NCI-H510A treated with DMSO at 0.1 percent for 48 hours (cell line): ENCODE measurements at places on chromosomes 5 and 9.
A peak's percentile ranks its signal among the peaks of the same experiment; 100 is the strongest.

- DNase-seq = no peak
Measured at GRCh38 chr5:152487130-152487529, 82.1 kb upstream of the NMUR2 start.

- no peak for DNase-seq
Measured at GRCh38 chr9:99235069-99235468, 13.0 kb downstream of the SEC61B start.

- DNase-seq = no peak
Measured at GRCh38 chr9:116088396-116088795, 65.2 kb upstream of the PAPPA start.

DNA sequence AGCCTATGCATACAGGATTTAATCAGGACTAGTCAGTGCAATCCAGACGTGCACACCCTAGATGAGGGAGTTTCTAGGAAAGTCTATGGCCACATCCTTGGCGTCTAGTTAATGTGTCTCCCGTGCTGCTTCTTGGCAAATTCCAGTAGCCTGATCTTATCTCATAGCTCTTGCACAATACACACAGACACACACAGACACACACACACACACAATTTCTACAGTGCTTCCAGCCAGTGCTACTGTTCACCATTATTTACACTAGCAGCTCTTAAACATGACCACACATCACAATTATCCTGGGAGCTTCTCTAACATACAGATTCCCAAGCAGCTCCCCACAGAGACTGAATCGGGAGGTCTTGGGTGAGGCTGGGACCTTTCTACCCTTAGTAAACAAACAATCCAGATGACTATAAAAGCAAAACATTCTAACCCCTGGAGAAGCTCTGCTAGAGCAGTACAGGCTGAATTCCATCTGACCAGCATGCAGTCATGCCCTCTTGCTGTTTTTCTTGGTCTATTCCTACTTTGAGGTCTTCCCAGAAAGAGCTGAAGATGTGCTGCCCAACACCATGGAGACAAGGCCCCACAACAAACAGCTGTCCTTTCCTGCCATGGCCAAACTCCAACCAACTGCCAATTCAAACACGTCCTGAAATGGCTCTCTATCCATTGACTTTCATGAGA lies 236.6 kb downstream of the DEPDC1B start:
- DNase-seq = no peak

DNA sequence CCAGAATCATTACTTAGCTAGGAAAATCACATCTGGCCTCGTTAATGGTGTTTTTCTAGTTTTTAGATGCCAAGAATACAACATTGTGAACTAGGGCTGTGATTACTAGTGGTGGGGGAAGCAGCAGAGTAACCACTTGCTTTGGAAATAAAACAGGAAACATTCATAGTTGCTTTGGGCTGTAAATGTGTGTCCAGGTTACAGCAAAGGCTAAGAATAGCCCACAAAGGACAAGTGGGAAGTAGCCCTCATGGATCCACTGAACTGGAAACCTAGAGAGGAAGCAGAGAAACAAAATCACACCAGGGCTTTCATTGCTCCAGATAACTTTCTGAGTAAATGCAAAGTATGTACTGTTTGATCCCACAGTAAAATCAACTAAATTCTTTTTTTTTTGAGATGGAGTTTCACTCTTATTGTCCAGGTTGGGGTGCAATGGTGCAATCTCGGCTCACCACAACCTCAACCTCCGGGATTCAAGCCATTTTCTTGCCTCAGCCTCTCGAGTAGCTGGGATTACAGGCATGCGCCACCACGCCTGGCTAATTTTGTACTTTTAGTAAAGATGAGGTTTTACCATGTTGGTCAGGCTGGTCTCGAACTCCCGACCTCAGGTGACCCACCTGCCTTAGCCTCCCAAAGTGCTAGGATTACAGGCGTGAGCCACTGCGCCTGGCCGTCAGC lies 56.2 kb upstream of the TNFSF15 start:
- peak; percentile 45 for DNase-seq

GRCh38 chr5:154189256-154189818 lies 1.2 kb upstream of the GALNT10 start:
- no peak for DNase-seq

DNA sequence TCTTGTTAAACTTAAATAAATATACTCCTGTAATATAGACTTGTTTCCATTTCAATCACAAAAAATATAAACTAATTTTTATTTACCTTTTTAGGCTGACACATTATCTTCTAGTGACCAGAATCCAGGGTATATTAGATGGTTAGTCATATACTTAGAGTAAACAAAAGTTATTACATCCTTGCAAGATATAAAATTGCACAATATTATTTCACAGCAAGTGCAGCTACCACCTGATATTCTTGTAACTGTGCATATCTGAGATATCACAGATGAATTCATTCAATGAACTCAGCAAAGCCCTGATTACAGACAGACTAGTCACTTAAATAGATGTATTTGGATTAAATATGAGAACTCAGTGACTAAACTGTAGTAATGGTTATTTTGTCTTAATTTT lies 25.6 kb upstream of the ARRDC3 start:
- no peak for DNase-seq

GRCh38 chr5:106843812-106844416 lies 826.8 kb downstream of the EFNA5 start:
- no peak for DNase-seq

DNA sequence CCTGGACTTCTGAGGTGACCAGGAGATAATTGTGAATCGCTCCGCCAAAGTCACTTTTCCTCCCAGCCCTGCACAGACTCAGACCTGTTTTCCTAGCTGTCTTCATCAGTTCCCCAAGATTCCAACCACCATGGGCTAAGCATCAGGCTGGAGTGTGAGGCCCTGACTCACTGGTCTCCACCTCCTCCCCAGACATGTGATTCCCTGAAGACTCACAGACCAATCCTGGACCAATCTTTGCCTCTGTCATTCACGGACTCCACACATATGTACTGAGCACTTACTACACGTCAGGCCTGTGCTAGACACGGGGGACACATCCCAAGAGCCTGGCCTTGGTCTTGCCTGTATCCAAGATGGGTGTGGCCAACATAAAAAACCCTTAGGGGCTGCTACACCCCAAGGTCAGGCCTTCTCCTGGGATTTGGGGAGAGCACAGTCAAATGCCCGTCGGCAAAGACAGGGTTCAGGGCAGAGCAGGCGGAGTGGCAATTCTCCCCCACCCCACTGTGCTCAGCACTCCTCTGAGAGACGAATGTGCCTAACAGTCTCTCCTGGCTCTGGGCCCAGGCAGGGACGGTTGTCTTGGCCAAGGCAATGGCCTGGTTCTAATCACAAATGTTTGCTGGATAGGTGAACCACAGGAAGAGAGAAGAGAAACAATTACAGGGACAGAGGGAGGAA lies 11.9 kb downstream of the EEIG1 start:
- DNase-seq = no peak

DNA sequence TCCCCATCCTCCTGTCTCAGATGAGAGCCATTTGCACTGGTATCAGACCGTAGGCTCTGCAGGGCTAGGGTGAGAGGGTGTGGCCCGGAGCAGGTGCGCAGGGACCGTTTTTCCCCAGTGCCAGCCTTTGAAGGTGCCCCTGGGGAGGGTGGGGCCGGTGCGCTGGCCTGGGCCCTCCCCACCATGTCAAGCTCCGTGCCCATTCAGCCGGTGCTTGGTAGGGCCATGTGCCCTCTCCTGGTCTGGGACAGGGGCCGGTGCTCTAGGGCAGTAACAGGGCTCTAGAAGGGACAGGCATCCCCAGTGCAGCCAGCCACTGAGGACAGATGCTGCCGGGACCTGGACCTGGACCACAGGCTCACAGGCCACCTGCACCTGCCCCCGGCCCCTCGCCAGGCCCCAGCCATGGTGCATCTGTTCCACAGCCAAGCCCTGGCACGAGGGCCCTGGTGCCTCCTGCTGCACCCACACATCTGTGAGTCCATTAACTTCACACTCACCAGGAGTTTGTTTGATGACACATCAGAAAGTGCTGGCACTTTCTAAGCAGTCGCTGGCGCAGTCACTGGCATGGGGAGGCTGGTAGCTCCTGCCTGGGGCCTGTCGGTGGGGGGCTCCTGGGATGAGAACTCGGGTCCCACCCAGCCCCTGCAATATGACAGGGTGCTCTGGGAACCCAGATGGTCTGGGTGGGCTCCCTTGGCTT lies 5.0 kb upstream of the QRFP start:
- no peak for DNase-seq

DNA sequence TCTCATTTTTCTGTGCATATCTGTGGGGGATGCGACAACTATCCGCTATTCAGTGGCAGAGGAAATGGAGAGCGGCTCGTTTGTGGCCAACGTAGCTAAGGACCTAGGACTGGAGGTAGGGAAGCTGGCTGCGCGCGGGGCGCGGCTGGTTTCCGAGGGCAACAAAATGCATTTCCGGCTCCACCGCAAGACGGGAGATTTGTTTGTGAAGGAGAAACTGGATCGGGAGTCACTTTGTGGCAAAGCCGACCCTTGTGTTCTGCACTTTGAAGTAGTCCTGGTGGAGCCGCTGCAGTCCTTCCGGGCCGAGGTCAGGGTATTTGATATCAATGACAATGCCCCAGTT lies 320 bp downstream of the PCDHB1 start:
- peak; percentile 43 for DNase-seq

DNA sequence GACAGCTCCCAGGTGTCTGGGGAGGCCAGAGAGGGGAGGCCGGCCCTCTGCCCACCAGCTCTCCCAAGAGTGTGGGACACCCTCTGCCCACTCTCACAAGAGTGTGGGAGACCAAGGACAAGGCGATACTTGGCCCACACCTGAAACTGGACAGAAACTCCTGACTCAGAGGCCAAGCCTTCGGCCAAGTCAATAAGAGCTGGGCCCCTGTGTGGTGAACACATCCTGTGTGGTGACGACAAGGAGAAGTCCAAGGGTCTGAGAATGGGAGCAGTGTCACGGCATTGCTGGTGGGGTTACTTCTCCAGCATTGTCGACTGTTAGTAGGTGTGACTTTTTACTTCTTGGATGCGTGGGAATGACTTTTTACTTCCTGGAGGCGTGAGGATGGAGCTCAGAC lies 14.6 kb upstream of the F2RL1 start:
- no peak for DNase-seq

- DNase-seq = no peak
Measured at GRCh38 chr5:78631931-78632330, 16.6 kb downstream of the LHFPL2 start.

- DNase-seq = no peak
Measured at GRCh38 chr9:121754655-121755436, 103.4 kb downstream of the DAB2IP start.

- peak; percentile 53 for DNase-seq
Measured at GRCh38 chr9:71249729-71250317, 128.4 kb upstream of the TRPM3 start.

GRCh38 chr9:136392538-136393449 lies 7.2 kb downstream of the SNAPC4 start:
- no peak for DNase-seq

GRCh38 chr9:136088481-136088938 lies 6.6 kb downstream of the NACC2 start:
- no peak for DNase-seq

GRCh38 chr9:114109124-114109523 lies 10.0 kb upstream of the KIF12 start:
- no peak for DNase-seq

DNA sequence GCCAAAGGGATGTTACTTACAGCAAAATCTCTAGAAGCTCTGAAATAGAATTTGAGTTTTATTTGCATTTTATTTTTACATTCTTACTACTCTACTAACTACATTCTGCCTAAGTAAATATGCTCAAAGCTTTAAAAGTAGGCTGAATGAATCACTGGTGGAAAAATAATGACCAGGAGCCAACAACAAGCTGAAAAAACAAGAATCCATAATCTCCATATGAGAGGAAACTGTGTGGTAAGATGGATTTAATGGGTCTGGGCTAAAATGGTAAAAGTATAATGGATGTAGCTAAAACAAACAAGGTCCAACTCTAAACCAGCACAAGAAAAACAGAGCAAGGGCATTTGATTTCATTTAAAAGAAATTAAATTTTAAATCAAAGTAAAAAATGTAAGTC lies 525.8 kb upstream of the FTMT start:
- no peak for DNase-seq

DNA sequence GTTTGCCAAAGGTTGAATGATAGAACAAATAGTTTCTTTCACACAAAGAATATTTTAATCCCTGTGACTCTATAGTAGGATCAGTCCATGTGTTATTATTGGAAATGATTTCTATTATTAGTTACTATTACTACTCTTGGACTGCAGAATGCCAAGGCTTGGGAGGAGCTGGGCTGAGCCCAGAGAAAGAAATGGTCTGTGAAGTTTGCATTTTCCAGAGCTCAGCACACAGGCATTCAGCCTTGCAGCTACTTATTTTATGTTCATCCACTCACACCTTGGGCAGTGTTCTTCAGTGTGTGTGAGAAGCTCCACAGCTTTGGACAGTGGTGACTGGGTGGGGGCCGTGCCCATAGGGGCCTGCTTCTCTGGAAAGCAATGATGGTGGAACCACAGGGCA lies 583.1 kb downstream of the CCDC171 start:
- no peak for DNase-seq

GRCh38 chr5:126044111-126044668 lies 379.0 kb upstream of the GRAMD2B start:
- DNase-seq = peak; percentile 42

DNA sequence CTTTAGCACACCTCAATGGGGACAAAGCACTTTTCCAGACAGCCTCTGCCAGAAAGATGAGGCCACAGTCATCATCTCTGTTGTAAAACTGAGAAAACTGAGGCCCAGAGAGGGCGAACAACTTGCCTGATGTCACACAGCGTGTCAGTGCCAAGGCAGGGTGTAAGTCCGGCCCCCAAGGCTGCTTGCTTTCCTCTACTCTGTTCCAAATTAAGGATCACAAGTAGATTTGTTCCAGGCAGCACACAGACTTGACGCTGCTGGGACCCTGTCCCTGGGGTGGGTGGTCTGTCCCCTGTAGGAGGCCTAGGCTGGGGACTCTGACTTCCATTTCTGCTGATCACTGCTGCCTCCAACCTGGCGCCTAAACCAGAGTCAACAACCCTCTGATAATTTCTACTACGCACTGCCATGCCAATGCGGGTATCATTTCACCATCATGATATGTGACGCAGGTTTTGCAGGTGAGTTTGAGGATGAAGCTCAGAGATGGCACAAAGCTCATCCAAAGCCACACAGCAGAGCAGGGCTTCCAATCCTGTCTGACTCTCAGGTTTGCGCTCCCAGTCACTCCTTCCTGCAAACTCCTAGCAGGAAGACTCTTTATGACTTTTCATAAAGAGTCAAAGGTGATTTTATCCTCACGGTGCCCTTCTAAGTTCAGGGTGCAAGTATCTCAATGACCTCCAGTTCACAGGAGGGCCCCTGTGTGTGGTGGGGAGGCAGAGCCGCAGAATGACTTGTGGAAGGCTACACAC lies 13.5 kb upstream of the RALGDS start:
- DNase-seq = no peak

DNA sequence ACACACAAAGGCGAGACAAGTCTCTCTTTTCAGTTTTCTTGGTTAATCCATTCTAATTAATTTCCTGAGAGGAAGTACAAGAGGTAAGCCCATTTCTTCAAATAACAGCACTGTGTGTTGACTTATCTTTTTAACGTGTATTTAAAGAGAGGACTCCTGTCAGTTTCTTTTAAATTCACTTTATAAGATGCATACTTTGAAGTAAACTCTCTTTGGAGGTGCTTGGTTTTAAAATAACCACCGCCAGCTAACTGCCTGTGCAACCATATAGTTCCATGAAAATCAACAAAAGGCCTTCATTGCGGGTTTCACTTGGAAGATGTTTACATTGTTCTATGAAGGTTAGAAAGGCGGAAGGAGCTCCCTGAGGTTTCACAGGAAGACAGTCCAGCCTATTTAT lies 13.1 kb upstream of the SERINC5 start:
- DNase-seq = no peak
